Occipital lobe (tissue), 3 donors: ENCODE measurements at places on chromosomes 11 and 22. TPM values are rescaled to one million over a fixed set of nuclear protein-coding genes. Genes with fewer than 3 reads are reported as not detected.

GRCh38 chr11:85941380-85941973, 86.3 kb downstream of the CCDC83 start:
- DNase-seq, result peak; percentile 11

WBP2NL gene
- total RNA-seq, result 4.5 TPM

FAM227A gene
- 3.7 TPM for total RNA-seq

DNA sequence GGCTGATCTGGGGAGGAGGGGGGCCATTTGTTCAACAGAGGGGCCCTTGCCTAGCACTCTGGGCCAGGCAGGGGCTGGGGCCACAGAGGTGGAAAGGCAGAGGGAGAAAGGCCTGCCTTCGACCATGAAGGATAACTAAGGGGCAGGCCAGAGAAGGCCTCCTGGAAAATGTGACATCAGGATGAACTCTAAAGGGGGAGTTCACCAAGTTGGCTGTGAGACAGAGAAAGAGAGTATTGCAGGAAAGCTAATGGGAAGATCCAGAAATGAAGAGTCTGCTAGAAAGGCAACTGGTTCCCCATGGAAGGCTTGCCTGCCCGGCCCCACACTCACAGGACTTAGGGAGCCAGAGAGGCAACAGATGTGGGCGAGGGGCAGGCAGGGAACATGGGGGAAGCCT, 16.3 kb downstream of the CSNK1E start:
- no peak for DNase-seq

DNA sequence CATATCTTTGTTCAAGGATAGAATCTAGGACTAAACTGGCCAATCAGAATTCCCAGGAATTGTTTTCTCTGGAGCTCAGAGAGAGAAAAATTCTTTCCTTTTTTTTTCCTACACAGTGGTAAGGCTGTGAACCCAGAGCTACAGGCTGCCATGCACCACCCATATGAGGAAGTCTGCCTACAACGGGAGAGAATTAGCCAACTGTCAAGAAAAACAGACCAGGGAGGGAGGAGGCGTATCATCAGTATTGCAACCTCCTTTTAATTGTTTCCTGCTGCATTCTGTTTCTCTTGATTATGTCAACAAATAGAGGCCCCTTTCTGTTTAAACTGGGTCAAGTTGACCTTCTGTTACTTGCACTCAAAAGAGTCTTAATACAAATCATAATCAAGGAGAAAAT, 176.5 kb upstream of the UBASH3B start:
- no peak for DNase-seq

CSNK2A3 gene
- 5.5 TPM for total RNA-seq

CARNS1 gene
- total RNA-seq, result 0.16 TPM

C1QTNF5 gene
- 4.2 TPM for total RNA-seq

GRCh38 chr11:129731316-129731715, 84.3 kb upstream of the TMEM45B start:
- no peak for DNase-seq

APOBEC3C gene
- 0.31 TPM for total RNA-seq

BIK gene
- not detected for total RNA-seq

- no peak for DNase-seq
Observed at GRCh38 chr11:17439316-17439782, 37.3 kb downstream of the ABCC8 start.

CFAP300 gene
- total RNA-seq, result 4.8 TPM

DNA sequence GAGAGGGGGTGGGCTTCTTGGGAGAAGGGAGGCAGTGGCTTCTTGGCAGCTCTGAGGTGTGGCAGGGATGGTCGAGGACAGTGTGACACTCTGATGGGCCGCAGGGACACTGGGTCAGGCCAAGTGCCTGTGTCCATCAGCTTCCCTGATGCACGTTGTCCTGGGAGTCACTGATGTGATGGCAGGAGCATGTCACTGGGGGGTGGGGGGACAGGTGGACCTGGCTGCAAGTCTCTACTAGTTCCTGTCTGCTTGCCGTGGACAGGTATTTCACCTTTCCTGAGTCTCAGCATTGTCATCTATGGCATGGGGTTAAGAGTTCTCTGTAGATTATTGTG, 592.9 kb downstream of the TBC1D22A start:
- DNase-seq, result no peak

CAPRIN1 gene
- total RNA-seq, result 292 TPM

GRCh38 chr22:22663861-22664800, 19.7 kb downstream of the GGTLC2 start:
- DNase-seq, result no peak

- DNase-seq, result no peak
Observed at GRCh38 chr11:110349138-110349996, 53.0 kb upstream of the RDX start.

PICK1 gene
- total RNA-seq, result 22.0 TPM

DNA sequence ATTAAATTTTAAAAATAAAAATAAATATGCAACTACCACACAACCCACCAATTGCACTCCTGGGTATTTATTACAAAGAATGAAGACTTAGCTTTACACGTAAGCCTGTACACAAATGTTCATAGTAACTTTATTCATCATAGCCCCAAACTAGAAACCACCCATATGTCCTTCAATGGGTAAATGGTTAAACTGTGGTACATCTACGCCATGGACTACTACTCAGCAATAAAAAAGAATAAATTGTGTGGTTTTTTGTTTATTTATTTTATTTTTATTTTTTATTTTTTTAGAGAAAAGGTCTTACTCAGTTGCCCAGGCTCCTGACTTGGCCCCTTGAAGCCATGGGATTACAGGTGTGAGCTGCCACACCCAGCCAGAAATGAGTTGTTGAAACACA, 14.6 kb downstream of the GAL start:
- DNase-seq, result no peak

- no peak for DNase-seq
Observed at GRCh38 chr11:70220920-70221319, 17.8 kb downstream of the FADD start.

GLYATL2 gene
- total RNA-seq, result 1.2 TPM

E2F8 gene
- total RNA-seq, result 0.62 TPM

DNA sequence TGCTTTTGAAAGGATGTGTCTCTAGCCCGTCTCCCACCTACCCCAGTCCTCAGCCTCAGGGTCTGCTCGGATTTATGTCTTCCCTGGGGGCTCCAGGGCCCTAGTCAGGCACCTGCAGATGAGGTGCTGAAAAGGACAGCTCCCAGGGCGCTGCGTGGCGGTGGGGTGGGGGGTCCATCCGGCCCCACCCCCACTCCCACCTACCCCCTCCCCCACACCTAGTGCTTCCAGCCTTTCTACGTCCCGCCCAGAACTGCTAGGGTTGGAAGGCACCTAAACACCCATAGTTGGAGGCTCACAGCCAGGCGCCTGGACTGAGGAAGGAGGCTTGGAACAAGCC, 1.4 kb upstream of the ROBO3 start:
- DNase-seq, result no peak

GRCh38 chr11:134349802-134350355, 18.1 kb downstream of the GLB1L2 start:
- DNase-seq, result no peak

- no peak for DNase-seq
Observed at GRCh38 chr11:16841984-16842383, 103.5 kb downstream of the C11orf58 start.

DNA sequence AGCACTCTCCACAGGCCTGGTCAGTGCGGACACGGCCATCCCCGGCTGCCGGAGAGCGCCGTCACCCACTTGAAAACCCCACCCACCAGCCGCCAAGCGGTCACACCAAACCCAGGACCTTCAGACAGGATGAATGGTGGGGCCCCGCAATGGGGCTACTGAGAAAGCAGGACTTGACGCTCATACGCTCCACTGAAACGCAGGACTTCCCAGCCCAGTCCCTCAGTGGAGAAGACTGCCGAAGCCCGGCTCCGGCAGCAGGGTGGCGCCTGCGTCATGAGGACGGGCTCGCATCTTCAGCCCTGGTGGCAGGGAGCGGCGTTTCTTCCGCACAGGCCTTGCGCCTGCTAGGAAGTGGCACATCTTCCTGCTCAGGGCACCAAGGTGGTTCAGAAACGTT, 15.3 kb upstream of the PHLDA2 start:
- no peak for DNase-seq

- no peak for DNase-seq
Observed at GRCh38 chr22:29524442-29525191, 28.9 kb downstream of the THOC5 start.

- no peak for DNase-seq
Observed at GRCh38 chr11:35721651-35722282, 59.2 kb downstream of the TRIM44 start.

DNA sequence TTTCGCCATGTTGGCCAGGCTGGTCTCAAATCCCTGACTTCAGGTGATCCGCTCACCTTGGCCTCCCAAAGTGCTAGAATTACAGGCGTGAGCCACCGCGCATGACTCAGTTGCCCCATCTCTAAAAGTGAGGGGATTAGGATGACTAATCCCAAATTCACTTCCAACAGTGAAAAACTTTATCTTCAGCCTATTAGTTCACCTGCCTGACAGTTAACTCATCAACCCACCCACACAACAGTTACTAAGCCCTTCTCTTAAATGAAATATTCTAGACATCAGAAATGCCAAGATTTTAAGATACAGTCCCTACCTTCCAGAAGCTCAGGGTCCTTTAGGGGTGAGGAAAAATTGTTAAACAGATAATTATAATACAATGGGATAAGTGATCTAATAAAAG, 2.0 kb upstream of the ANKRD42 start:
- DNase-seq, result no peak

- DNase-seq, result no peak
Observed at GRCh38 chr22:33919391-33920196, 682 bp downstream of the LARGE1 start.

DNA sequence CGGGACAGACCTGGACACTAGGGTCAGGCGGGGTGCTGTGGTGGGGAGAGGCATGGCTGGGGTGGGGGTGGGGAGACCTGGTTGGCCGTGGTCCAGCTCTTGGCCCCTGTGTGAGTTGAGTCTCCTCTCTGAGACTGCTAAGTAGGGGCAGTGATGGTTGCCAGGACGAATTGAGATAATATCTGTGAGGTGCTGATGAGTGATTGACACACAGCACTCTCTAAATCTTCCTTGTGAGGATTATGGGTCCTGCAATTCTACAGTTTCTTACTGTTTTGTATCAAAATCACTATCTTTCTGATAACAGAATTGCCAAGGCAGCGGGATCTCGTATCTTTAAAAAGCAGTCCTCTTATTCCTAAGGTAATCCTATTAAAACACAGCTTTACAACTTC, 3.9 kb downstream of the FADD start:
- no peak for DNase-seq

DNA sequence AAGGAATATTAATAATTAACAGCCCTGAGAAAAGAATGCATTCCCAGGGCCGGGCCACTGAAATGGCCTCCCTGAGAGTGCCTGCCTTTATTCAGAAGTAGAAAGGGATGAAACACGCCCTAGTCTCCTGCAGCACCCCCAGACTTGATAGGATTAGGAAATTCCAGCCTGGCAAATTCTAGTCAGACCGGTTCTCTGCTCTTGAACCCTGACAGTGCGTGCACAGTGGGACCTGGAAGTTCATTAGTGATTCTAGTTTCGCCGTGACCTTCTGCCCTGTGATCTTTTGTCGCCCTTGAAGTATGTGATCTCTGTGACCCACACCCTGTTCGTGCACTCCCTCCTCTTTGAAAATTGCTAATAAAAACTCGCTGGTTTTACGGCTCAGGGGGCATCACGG, 2.1 kb upstream of the GSTP1 start:
- no peak for DNase-seq

DNA sequence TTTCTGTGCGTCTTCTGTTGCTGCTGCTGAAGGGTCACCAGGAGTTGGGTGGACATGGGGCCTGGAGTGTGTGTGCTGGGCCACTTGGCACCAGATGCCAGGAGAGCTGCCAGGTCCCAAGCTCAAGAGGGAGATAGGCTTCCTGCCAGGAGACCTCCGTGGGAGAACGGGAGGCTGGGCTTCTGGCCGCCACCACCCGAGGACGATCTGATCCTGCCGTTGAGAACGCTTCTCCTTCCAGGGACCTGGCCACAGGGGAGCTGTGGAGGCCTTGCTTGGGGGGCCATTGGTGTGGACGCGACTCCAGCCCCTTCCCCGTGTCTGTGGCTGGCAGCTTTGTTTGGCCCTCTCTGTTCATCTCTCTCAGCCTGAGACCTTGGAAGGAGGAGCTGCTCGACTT, 2.4 kb downstream of the BRSK2 start:
- DNase-seq, result no peak

DNA sequence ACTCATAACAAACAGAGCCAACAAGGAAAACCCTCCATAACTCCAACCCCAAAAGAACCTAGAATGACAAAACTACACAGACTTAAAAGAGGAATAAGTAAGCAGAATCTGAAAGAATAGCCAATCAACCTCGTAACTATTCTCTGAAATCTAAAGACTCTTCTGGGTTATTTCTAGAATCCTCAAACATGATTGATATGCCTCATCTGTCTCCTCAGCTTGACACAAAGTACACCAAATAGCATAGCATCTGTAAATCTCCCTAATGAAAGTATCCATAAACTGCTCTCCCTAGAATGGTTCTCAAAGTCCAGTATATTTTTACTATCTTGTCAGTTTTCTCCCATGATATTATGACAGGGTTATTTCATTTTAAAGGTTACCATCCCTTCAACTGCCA, 195.0 kb downstream of the TTC28 start:
- no peak for DNase-seq

DNA sequence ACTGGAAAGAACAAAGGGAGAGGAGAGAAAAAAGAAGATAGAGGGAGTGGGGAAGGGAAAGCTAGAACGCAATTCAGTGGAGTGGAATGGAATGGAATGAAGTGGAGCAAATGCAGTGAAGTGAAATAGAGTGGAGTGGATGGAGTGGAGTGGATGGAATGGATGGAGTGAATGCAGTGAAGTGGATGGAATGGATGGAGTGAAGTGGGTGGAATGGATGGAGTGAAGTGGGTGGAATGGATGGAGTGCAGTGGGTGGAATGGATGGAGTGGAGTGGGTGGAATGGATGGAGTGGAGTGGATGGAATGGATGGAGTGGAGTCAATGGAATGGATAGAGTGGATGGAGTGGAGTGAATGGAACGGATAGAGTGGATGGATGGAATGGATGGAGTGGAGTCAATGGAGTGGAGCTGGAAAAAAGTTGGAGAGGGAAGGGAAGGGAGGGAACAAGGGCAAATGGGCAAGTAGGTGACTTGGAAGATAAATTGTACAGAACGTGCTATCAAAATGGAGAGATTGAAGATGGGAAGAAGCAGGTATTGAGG, 13.9 kb downstream of the IFITM10 start:
- no peak for DNase-seq

- no peak for DNase-seq
Observed at GRCh38 chr11:64369440-64370421, 10.8 kb downstream of the RPS6KA4 start.

MIAT gene
- total RNA-seq, result 221 TPM

GRCh38 chr11:57237204-57237681, at the start of gene APLNR:
Gene APLNR (minus strand): TSS chr11:57237250. CDS start chr11:57237004, 246 bp downstream.
- no peak for DNase-seq

FSHB gene
- total RNA-seq, result not detected

DNA sequence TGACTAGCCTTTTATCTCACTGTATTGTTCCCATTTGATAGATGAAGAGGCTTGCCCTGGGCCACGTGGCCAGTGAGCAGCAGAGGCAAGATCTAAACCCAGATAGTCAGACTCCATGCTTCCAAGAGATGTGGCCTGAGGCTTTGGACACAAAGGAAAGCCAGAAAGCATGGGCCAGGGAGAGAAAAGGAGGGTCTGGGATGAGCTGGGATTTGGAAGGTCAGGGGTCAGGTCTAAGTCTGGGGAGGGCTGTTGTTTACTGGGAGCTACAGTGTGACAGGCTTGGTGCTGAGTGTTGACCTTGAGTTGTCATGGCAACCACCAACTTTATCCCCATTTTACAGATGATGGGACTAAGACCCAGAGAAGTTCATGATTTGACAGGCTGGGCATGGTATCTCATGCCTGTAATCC, 2.1 kb downstream of the SLC35E4 start:
- no peak for DNase-seq

GRCh38 chr11:69924308-69925161, 105.3 kb upstream of the FGF3 start:
- no peak for DNase-seq

- no peak for DNase-seq
Observed at GRCh38 chr22:50519151-50519550, 6.2 kb downstream of the SCO2 start.
